ENCODE measurements at places on chromosomes 6 and 20.

- no peak for DNase-seq
Observed at GRCh38 chr6:29487660-29488059, at the start of gene MAS1L. Gene MAS1L, minus strand, starts transcription at chr6:29487956. Its CDS starts 54 bp downstream, at chr6:29487902.

DNA sequence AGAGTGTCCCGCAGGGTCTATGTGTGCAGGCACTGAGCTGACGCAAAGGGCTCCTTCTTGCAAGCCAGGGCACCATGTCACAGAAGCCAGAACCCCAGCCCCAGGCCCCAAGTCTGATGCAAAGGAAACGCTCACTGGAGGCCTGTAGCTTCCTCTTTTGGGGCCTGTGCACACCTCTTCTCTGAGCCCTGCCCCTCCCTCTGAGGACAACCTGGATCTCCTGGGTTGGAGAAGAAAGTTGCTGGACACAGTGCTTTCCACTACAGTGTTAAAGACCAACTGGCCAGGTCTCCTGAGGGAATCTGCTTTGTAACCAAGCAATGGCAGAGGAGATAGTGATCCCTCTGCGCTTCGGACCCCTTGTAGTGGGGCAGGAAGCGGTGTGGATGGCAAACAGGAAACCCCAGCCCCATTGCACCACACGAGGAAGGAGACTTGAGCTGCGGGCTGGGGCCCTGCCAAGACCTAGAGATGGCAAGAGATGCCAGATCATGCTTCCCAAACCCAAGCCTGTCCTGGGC is 90.0 kb downstream of the PRND start:
- DNase-seq, result no peak

- DNase-seq, result no peak
Observed at GRCh38 chr6:116971959-116972358, 94.9 kb downstream of the RFX6 start.

DNA sequence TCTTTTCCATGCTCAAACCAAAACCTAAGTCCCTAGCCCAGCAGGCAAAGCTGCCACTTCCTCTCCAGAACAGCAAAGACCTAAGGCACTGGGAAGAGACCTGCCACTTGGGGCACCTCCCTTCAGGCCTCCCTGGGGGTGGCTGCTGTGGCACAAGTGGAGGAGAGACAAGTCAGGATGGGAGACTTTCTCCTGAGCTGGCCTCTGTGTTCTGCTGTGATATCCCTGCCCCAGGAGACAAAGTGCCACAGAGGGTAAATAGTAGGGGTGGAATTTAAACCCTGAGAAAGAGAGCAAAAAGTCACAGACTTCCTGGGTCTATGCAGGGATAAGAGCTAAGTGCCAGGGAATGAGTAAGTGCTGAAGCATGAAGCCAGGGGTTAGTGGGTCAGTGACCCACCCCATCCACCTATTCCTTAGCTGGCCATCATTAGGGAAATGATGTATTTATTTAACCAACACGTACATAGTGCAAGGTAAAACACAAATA is 84.2 kb downstream of the MRPL14 start:
- no peak for DNase-seq

DNA sequence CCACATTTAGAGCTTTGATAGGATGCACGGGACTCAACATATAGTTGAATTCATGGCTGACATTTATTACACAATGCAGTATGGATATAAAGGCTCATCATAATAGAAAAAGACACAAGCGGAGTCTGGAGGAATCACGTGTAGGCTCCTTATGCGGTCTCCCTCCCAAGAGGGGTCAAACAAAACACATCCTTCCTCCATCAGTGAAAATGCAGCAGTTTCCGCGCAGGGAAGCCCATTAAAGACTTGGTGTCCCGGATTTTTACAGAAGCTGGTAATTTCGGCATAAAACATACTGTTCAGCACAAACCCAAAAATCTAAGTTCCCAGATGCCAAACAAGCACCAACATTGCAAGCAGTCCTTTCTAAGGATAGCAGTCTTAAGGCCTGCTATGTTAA is 1.1 kb downstream of the USP45 start:
- DNase-seq, result no peak

- DNase-seq, result no peak
Observed at GRCh38 chr20:23129891-23130621, 43.9 kb upstream of the CD93 start.

DNA sequence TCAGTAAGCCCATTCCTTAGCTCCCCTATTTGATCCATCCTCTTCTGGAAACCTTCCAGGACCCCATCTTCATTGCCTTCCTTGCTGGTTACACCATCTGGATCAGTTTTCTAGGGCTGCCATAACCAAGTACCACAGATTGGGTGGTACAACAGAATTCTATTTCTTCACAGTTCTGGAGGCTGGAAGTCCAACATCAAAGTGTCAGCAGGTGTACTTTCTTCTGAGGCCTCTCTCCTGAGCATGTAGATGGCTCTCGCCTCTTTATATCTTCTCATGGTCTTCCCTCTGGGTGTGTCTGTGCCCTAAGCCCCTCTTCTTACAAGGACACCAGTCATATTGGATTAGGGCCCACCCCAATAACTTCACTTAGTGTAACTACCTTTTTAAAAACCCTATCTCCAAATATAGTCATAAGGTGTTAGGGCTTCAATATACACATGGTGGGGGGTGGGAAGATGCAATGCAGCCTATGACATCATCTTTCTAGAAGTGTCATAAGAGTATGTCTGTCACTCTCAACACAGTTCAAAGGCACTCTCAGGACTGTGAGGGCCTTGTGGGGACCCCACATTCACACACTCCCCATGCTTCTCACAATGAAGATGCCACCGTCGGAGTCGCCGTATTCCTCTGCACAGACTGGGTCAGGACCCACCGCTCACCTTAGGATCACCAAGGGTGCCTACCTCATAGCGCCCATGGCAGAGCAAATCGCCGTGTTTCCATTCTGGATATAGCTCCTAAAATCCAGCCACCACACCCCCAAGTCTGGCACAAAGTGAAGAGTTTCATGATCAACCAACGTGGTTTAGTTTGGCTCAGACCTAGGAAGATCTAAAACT is 12.2 kb upstream of the PRND start:
- no peak for DNase-seq

GRCh38 chr6:127366282-127367022 is 23.0 kb upstream of the ECHDC1 start:
- DNase-seq, result no peak

- DNase-seq, result no peak
Observed at GRCh38 chr20:45080867-45081624, 19.9 kb downstream of the KCNS1 start.

DNA sequence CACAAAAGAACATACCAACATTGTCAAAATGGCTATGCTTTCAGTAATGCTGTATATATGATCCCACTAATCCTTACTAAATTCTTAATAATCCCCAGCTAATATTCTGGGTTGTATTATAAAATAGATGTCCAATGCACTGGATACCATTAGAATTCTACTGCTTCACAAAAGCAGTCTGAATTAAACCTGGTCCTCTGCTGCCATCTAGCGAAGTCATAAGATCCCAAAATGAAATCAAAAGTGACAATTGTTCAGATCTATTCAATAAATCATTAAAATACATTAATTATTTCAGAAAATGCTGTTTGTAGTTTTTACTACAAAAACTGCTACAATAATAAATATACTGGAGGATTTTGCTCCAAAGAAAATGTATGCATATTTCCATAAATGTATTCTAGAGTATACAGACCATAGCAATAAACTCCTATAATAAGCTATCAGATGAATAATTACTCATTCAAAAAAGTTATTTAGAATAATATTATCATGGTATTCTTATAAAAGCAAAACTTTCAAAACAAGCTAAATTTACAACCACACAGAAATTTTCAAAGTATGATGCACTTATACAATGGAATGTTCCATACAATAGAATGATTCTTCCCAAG is 92.6 kb downstream of the RNGTT start:
- DNase-seq, result no peak

- no peak for DNase-seq
Observed at GRCh38 chr6:45156075-45156474, 172.1 kb upstream of the RUNX2 start.

- DNase-seq, result no peak
Observed at GRCh38 chr6:110635096-110635495, 158.7 kb upstream of the SLC22A16 start.

DNA sequence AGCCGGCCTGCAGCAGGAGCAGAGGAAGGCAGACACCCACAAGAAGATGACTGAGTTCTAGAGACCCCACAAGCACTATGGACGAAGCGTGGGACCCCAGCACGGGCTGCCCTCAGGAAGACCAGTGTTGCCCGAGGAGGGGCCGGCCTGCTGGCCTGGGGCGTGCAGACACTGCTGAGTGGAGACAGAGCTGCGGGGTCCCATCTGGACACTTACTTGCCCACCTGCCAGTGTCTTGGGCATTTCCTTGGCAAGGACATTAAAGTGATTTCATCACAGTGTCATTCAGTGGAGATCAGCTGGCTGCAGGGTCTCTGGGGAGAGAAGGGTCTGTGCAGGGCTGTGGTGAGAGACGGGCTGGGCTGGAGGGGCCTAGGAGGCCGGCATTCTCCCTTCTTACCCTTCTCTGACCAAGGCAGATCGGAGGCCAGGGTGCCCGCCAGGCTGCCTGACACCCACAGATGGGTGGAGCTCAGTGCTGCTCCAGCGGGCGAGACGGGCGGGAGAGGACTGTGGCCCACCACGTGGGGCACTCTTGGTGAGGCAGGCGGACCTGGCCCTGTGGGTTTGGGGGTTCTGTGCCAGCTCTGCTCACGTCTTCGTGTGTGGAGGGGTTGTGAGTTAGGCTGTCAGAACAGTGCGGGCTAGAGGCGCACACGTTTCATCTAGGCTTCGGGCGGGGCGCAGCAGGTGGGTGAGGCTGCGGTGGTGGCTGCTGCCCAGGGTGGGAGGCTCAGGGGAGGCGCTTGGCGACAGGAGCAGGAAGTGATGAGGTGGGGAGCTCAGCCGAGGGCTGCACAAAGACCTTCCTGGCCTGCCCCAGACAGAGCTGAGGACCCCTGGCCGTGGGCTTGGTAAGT is at the start of gene LIME1:
Gene LIME1 (plus strand): TSS at position 806 of the 860 bp plus-strand sequence. CDS start 886 bp downstream, outside the sequence.
- no peak for DNase-seq

DNA sequence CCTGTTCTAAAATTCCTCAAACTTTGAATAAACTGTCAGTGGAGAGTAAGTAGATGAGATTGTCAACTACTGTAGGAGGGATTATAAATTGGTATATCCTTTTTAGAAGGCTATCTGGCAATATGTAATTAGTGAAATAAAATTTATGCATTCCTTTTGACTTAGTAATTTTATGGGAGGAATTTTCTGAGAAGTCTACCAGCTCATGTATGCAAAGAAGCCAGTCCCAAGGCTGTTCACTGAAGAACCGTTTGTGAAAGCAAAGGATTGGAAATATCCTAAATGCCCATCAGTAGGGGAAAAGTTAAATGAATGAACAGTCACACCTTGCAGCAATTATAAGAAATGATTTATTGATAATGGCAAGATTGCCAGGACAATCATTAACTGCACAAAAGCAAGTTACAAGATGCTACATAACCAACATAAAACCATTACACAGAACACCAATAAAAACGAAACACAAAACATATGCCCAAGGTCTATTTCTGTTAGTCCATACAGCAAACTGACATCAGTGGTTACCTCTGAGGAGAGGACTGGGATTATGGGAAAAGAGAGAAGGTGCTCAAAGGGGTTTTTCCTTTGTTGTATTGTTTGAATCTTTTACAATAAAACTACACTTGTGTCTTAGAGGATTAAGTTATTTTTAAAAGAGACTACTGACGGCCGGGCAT is 4.6 kb upstream of the DSTN start:
- no peak for DNase-seq

DNA sequence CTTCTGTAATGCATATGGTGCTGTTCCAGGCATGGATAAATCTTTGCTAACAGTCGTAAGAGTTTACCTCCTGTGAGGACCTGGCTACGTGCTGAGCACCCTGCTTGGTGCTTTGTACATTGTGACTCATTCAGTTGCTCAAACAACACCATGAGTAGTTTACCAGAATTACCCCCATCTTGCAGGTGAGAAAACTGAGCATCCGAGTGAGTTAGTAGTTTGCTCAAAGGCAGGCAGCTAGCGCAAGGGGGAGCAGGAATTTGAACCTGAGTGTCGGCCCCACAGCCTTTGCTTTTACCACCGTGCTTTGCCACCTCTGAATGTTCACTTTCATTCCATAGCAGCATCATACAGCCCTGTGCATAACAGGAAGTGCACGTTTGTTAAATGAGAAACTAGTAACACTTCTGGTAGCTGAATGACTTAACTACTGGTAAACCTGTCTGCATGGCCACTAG is 121.9 kb downstream of the MTHFD1L start:
- no peak for DNase-seq

- no peak for DNase-seq
Observed at GRCh38 chr20:64039293-64040160, 3.5 kb downstream of the C20orf204 start.

DNA sequence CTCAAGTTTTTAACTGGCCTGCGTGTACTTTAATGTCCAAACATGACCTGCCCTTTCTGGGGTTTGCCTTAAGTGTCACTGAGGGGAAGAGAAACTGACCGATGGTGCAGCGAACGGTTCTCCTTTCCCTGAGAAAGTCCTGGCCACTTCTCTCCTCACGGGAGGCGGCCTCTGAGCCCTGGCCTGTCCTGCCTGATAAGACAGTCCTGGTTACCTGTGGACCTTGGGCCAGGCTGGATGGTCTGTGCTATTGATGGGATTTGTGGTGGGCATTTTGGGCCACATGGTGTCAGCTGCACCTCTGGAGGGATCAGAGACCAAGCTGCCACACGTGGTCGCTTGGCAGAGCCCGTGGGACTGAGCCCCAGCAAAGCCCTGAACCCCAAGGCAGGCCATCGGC is 11.6 kb upstream of the NTSR1 start:
- DNase-seq, result no peak

- no peak for DNase-seq
Observed at GRCh38 chr6:153842491-153842890, 196.5 kb upstream of the OPRM1 start.
